ENCODE measurements at places on chromosomes 1 and 21. TPM values are rescaled to one million over a fixed set of nuclear protein-coding genes. Genes with fewer than 3 reads are reported as not detected.

ADAM30 gene
- not detected for total RNA-seq

PSMB2 gene
- 65.4 TPM for total RNA-seq

ZNF436 gene
- total RNA-seq, result 8.9 TPM

RBM11 gene
- total RNA-seq, result 26.6 TPM

SRGAP2B gene
- 74.2 TPM for total RNA-seq

GREM2 gene
- total RNA-seq, result 10.7 TPM

CHD5 gene
- 0.40 TPM for total RNA-seq

SLC1A7 gene
- total RNA-seq, result 2.3 TPM

DNA sequence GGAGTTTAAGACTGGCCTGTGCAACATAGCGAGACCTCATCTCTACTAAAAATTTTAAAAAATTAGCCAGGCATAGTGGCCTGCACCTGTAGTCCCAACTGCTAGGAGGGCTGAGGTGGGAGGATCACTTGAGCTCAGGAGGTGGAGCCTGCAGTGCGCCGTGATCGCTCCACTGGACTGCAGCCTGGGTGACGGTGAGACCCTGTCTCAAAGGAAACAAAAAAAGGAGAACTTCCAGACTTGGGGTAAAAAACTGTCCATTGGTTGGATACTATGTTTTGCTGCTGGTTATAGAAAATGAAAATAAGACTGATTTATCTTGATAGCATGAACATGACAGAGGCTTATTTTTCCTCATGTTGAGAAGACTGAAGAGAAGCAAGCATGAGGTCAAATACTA, 79.4 kb downstream of the WDR4 start:
- peak; percentile 41 for DNase-seq

- no peak for DNase-seq
Measured at GRCh38 chr1:4027008-4027407, 126.9 kb upstream of the C1orf174 start.

GRCh38 chr1:245155272-245156040, 671 bp downstream of the KIF26B start:
- DNase-seq, result peak; percentile 80

DNA sequence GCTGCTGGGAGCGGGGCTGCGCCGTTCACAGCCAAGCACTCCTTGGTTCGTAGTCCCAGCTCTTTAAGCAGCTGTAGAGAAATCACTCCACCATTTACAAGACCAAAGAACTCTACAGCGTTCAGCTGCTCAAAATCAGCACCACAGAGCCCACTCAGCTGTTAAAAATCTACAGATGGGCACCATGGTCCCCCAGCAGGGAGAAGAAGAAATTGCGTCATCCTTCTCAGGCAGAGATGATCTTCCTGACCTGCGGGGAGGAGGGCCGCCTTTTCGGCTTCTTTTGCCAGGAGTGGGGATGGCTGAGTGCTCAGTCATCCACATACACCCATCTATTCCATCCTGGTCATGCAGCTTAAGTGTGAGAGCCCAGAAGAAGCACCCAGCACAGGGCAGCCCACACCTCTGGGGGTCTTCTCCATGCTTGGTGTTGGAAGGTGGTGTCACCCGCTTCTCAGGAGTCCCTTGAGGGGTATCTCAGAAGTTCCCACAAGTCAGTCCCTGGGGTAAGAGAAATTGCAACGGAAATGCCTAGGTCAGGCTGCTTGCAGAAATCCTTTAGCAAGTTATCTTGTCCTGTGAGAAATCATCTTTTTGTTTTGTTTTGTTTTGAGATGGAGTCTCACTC, 163.8 kb downstream of the NPHP4 start:
- no peak for DNase-seq

GRCh38 chr1:245580651-245581050, 425.9 kb downstream of the KIF26B start:
- no peak for DNase-seq

DNA sequence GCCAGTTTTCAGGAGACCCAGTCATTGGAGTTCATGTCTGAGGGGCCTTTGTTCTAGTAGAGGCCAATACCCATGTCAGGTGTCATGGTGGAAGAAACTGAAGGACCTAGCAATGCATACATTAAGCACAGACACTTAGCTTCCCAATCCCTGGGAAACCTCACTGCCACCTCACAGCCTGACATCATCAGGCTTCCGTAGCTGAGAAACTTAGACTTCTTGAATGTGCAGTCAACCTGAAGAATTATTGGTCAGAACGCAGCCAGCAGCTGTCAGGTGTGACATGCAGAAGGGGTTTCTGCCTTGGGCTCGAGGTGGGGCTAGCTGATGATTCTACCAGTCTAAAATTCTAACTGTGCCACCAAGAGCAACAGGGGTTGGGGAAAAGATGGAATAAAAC, 1.9 kb upstream of the ITPKB start:
- DNase-seq, result no peak

- DNase-seq, result no peak
Measured at GRCh38 chr1:232725305-232726047, 79.7 kb upstream of the MAP10 start.

DNA sequence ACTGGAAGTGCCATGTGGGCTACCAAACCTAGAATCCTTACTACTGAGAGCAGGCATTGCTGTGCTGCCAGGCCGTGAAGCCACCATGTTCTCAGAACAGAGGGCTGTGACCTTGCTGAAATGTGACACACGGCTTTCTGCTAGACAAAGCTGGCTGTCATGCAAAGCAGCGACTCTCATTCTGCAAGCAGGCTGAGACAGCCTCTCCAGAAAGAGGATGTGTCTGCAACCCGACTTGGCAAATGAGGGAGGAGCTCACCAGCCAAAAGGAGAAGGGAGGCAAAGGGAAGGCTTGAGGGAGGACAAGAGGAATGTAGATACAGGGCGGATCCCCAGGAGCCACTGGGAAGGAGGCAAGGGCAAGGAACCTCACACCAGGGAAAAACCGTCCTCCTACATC, 85.7 kb upstream of the KRTAP19-8 start:
- peak; percentile 70 for DNase-seq

- DNase-seq, result no peak
Measured at GRCh38 chr21:27803571-27803970, 836.7 kb upstream of the ADAMTS5 start.

DNA sequence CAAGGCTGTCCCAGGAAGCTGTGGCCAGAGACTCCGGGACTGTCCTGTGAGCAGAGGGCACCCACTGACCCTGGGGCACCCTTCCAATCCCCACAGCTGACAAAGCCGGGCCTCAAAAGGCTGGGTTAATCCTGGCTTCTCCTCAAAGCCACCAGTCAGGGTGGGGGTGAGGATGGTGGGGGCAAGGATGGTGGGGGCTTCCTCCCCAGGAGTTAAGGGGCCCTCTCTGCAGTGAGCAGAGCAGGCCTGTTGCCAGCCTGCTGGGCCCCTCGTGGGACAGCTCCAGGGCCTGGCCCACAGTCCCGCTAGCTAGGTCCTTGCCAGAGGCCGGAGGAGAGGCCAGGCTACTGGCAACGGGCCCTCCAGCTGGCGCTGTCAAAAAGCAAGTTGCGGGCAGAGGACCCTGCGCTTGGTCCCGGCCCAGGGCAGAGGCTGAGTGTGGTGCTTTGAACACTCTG, 37.9 kb upstream of the CCDC27 start:
- no peak for DNase-seq

- DNase-seq, result no peak
Measured at GRCh38 chr1:171606402-171606941, 15.6 kb upstream of the MYOCOS start.

GRCh38 chr1:114588196-114588689, 6.8 kb upstream of the BCAS2 start:
- no peak for DNase-seq

- DNase-seq, result no peak
Measured at GRCh38 chr21:25491267-25491666, 116.0 kb downstream of the MRPL39 start.

All from endodermal cell (in vitro differentiated cells).